ENCODE measurements at places on chromosomes 16 and 17.

DNA sequence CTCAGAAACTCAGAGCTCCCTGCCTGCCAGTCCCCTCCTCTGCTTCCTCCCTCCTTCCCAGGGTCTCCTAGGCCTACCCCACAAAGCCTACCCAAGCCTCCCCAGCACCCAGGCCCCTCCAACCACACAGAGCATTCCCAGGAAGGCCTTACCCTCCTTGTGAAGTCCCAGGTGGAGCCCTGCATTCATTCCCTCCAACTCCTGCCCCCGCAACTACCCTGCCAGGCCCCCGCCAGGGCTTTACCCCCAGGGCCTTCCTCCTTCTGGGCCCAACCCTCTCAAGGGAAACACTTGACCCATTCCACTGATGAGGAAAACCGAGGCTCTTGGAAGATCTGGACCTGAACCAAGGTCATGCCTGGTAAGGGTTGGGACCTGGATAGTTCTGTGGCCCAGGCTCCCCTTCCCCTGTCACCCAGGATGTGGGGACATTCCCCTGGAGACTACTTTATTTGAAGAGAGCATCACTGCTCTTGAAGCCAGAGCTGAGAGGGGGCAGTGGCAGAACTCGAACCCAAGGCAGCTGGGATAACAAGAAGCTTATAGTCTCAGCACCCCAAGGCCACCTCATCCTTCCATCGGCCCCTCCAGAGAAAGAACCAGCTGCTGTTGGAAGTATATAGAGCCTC, 12.5 kb downstream of the PLLP start:
- no peak for DNase-seq

DNA sequence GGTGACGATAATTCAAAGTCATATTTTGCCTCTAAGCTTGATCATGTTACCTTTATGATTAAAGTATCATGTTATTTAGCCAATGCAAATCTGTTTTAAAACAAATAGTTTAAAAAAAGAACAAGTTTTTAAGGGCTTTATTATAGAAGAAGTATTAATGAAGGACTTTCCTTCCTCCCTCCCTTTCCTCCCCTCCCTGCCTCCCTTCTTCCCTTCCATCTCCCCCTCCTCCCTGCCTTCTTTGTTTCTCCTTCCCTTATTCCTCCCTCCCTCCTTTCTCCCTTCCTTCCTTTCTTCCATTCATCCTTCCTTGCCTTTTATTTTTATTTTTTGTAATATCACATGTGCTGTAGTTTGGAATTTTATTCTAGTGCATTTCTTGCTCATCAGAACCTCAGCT, 26.4 kb downstream of the NQO1 start:
- no peak for DNase-seq

GRCh38 chr16:49342336-49343265, 31.0 kb upstream of the C16orf78 start:
- no peak for DNase-seq

- DNase-seq = no peak
Measured at GRCh38 chr17:80683625-80684104, 139.0 kb downstream of the RPTOR start.

- no peak for DNase-seq
Measured at GRCh38 chr16:69596801-69597200, 31.0 kb downstream of the NFAT5 start.

DNA sequence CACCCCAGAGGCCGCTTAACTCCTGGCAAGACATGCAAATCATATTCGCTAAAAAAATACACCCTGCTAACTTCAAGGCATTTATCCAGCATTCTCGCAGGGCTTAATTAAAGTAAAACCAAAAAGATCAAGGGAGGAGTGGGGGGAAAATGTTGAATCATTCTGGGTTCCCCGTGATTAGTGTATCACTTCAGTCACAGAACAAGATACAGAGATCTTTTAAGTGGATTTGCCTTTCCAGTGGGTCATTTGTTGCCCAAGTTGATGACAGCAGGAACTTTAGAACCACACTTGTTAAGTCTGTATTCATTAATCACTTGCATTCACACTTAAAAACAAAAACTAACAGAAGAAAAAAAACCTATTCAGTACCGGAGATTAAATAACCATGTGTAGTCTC, 17.3 kb downstream of the CRYBA1 start:
- DNase-seq = no peak

DNA sequence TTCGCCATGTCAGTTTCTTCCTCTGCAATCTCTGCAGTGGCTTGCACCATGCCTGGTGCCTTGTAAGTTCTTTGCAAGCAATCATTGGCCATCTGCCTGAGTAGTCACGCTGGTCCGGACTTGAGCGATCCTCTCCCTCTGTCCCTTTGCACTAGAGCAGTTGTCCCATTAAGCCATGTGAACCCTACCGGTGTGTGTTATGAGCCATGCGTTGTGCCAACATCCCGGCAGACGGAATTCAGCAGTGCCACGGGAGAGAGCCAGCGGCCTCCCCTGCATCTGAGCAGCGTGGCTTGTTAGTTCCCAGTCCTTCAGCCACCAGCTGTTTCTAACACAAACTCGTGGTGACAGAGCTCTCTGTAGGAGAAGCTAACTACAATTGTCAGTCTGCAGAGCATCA, 275.1 kb upstream of the HSBP1 start:
- DNase-seq = no peak

- DNase-seq = no peak
Measured at GRCh38 chr17:40450175-40450574, 6.9 kb downstream of the IGFBP4 start.

- DNase-seq = no peak
Measured at GRCh38 chr17:32828822-32829221, 48.1 kb downstream of the MYO1D start.

GRCh38 chr16:11139326-11140097, 116.5 kb downstream of the SOCS1 start:
- DNase-seq = no peak

GRCh38 chr16:75243667-75244224, 7.7 kb downstream of the BCAR1 start:
- no peak for DNase-seq

GRCh38 chr16:46727184-46727583, 21.0 kb downstream of the MYLK3 start:
- no peak for DNase-seq

- DNase-seq = no peak
Measured at GRCh38 chr17:12088035-12088434, 67.4 kb downstream of the MAP2K4 start.

GRCh38 chr16:8113843-8114242, 476.5 kb downstream of the TMEM114 start:
- no peak for DNase-seq

DNA sequence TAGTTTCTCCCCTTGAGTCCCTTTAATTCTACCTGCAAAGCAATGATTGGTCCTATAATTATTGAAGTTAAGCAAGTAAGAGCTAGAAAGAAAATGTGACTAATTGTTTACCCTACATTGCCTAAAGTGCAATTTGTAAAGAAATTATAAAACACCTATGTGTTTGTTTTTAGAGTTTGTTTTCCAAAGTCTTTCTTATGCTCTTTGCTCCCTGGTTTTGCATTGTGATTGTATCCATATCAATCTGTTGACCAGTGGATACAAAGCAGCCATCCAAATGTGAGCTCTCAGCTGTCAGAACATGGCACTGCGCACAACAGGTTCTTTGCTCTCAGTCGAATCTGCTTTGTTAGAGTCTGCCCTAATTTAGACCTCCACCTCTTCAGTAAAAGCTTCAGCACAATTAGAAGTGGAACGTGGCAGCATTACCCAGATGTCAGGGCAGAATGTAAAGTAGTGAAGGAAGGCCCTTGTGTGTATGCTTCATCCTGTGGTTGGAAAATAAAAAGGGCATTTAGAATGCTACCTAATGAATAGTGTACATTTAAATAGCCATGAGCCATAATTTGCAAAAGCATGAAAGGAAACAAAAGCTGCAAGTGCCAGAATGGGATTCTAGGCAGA, 70.5 kb downstream of the AATF start:
- DNase-seq = no peak

DNA sequence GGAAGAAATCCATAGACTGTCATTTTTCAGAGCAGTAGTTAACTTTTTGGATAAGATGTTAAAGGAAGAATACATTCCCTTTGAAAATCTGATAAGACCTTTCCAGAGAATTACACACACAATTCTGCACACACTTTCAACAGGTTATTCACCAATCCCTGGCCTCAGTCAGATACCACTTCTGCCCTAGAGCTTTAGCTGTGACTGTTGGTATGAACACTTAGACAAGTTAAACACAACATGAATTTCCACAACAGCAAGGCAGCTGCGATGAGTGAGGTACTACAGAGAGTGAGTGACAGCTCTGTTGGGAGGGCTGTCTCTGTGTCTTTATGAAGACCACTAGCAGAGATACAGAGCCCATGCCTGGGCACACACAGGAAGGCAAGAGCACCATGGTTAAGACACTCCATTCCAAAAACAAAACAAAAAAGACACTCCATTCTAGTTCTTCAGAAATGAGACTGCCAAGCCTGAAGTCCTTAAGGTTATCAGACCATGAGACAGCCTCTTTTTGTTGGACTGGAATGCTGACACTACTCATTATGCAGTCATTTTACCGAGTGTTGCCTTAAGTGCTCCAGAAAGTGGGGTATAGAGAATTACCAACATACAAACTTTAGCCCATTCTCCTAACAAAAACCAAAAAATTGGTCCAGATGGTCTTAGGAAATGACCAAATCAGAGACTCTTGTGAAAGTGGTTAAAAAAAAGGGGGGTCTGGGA, 42.4 kb downstream of the TOM1L2 start:
- no peak for DNase-seq

GRCh38 chr17:20952183-20952582, 90.6 kb downstream of the USP22 start:
- DNase-seq = no peak

- DNase-seq = no peak
Measured at GRCh38 chr17:47719411-47720152, 13.5 kb upstream of the TBX21 start.

- no peak for DNase-seq
Measured at GRCh38 chr17:1123921-1124715, 55.7 kb downstream of the ABR start.

DNA sequence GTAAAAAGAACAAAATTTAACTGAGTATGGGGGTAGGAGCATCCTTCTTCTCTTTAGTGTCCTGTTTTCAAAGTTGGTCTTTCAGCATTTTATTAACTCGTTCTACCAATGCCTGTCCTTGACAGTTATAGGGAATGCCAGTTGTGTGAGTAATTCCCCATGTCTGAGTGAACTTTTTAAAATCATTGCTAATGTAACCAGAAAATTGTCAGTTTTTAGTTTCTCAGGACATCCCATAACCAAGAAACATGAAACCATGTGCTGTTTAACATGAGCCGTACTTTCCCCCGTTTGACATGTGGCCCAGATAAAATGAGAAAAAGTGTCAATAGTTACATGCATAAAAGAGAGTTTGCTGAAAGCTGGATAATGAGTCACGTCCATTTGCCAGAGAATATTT, 71.4 kb upstream of the ARL4D start:
- DNase-seq = no peak

- no peak for DNase-seq
Measured at GRCh38 chr16:67150047-67150832, 558 bp downstream of the B3GNT9 start.

GRCh38 chr17:78645421-78646295, 68.5 kb upstream of the DNAH17 start:
- peak; percentile 52 for DNase-seq

DNA sequence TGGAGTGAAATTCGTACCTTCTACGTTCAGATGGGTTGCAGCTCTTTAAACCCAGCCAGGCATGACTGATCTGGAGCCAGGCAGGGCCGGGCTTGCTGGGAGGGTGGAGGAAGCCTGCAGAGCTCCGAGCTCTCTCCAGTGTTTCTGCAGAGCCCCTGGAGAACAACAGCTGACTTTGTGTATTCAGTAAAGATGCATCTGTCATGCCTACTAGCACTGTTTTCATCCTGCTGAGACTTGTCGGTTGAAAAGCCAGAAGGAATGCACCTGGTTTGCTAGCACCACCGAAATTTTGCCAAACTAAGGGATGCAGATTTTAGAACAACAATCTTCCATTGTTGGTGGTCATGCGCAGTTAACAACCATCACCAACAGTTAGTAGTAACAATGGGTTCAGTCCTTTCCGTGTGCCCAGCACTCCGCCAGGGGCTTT, 22.4 kb upstream of the SCNN1B start:
- no peak for DNase-seq

GRCh38 chr17:30782206-30782605, 42.3 kb downstream of the CRLF3 start:
- DNase-seq = no peak

GRCh38 chr16:27355610-27356009, 41.8 kb downstream of the IL4R start:
- no peak for DNase-seq

GRCh38 chr16:85518398-85519049, 94.6 kb upstream of the GSE1 start:
- no peak for DNase-seq

DNA sequence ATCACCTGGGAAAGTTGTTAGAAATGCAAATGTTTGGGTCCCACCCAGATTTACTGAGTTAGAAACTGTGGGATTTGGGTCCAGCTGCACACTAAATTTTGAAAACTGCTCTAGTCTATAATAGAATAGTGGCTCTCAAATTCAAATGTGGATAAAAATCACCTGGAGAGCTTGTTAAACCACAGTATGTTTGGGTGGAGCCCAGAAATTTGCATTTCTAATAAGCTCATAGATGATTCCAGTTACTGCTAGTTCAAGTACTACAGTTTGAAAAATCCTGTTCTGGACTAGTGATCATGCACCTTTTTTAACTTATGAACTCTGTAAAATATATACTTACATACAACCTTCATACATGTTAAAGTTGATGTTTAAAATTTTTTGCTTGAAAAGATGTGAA, 27.8 kb downstream of the RABEP1 start:
- no peak for DNase-seq

DNA sequence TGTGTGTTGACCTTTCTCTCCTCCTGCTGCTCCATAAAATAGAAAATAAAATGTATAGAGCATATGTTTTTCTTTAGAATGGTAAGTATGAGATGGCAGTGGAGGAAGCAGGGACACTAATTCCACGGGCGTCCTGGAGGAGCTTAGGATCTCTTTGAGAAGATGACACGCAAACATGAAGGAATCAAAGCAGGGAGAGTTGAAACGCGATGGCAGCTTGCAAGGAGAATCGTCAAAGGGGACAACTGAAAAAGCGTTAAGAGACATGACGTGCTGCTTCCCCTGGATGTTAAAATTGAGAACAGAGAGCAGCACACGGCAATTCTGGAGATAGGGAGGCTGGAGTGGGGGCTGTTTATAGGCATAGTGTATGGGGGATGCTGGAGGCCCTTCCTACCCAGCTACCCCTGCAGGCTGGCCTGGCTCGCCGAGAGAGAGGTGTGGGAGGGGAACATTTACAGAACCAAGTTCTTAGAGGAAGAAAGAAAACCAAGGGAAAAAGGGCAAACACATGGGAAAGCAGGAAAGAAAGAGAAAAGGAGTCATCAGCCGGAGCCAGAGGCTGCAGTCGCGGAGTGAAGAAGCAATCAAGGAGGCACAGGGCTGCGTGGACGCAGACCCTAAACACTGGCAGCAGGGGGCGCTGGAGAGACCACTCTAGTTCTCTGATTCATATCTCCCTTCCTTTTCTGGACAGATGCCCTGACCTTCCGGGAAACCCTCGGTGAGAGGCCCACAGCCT, 55.8 kb downstream of the MYH13 start:
- DNase-seq = no peak

- DNase-seq = no peak
Measured at GRCh38 chr16:87542531-87543102, 49.8 kb upstream of the ZCCHC14 start.

- DNase-seq = no peak
Measured at GRCh38 chr17:15143524-15143923, 121.6 kb downstream of the PMP22 start.
